ENCODE measurements at places on chromosomes 6 and 20. TPM values are rescaled to one million over a fixed set of nuclear protein-coding genes. Genes with fewer than 3 reads are reported as not detected.

PNPLA1 gene
- polyA plus RNA-seq: 0.26 TPM

UBE2C gene
- polyA plus RNA-seq: 2.5 TPM

MMP24 gene
- polyA plus RNA-seq: 68.9 TPM

CCN5 gene
- not detected for polyA plus RNA-seq

HCRTR2 gene
- 7.5 TPM for polyA plus RNA-seq

TNF gene
- polyA plus RNA-seq: not detected

HLA-DQB1 gene
- not detected for polyA plus RNA-seq

C4B gene
- polyA plus RNA-seq: 4.4 TPM

SAMD3 gene
- polyA plus RNA-seq: 17.1 TPM

FAM217B gene
- 14.9 TPM for polyA plus RNA-seq
